ENCODE measurements at places on chromosomes 2 and 18. TPM values are rescaled to one million over a fixed set of nuclear protein-coding genes. Genes with fewer than 3 reads are reported as not detected.

DNA sequence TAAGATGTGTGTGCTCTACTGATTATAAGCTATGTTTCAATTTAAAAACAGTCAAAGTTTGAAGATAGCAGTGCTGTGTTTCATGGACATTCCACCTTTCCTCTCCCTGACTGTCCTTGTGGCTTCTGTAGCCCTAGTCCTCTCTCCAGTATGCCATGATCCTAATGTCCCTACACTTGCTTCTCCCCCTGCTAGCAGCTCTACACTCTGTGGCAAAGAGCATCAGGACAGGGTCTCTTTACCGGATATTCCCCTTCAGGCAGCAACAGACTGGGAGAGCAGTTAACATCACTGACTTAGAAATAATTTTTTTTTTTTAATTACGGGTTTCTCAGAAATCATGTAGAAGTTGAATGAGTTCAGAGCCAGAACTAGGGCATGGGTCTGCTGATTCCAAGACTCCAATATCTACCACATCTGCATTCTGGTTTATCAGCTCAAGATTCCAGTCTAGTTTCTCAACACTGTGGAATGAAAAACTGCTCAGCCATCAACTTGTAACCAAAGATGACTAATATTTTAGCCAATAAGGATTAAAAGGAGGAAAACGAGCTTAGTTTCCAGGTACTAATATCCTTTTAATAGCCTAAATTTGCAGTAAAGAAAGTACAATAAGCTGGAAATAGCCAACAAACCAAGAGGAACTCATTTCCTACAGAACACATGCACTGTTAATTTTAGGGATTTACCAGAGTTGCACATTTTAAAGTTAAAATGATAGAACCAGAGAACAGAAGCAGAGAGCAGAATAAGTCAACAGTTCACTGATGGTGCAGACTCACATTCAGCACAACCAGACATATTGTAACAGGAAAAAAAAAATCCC lies 45.2 kb downstream of the TMEM131 start:
- no peak for DNase-seq

Gene GRB14
- not detected for total RNA-seq

DNA sequence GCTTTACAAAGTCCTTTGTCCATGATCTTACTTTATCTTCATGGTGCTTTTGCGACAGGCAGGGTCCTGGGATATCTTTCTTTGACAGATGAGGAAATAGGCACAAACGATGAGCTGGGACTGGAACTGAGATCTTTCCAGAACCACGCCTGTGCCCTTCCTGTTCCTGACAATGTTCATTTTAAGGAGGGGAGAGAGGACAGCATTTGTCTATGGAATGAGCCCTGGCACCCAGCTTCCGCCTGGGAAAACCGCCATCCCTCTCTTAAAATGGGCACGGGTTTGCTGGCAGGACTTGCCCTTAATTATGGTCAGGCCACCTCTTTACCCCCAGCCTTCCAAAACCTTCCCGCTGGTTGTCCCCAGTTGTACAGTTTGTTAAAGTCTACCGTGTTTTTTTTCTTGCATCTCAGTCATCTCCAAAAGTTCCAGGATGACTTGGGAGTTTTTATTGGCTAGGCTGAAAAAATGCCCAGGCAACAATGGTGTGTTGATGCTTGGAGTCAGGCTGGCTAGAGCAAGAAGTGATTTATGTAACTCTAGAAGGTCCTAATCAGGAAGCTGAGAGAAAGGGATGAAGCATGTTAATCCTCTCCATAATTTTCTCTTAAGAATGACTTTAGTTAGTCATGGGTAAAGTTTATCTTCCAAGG lies 264.9 kb upstream of the EPAS1 start:
- no peak for DNase-seq

Gene COL4A4
- not detected for total RNA-seq

DNA sequence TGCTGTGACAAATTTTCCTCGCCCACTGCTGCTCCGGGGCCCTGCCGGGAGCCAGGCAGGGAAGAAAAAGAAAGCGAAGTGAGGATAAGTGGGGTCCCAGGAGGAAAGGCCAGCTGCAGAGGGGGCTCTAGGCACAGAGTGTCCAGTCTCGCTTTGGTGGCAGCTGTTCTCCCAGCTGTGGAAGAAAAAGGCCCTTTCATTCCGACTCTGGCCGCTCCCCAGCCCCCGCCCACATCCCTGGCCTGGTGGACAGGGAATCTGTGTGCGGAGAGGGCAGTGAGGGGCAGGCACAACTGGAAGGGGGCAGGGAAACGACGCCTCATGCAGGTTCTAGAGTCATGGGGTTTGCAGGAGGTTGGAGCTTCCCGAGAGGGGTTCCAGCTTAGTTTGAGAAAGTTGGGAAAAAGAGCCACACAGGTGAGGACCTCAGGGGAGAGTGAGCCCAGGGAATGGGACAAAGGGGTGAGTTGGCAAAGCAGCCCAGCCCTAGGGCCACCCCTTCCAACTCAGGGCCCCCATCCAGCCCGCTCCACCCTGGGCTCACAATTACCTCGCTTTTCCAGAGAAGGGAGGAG lies 1.8 kb downstream of the RTKN start:
- DNase-seq, result no peak

DNA sequence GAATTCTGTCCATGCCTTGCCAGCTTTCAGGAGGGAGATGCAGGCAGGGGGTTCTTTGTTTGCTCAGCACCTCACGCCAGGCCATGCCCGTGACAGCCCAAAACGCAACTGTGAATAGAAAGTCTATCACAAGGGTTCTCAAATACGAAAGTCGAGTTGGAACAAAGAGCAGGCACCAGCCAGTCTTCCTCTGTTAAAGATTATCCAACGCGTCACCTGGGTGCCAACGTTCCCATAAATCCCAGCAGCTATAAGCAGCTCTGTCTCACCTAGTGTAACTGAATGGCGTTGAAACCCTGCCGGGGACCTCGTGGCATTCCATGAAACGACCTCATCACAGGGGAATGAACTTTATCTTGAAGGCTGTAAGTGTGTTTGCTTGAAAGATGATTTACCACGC lies 84.8 kb upstream of the GATA6 start:
- DNase-seq, result no peak

GRCh38 chr2:108029496-108029895 lies 43.2 kb downstream of the SLC5A7 start:
- no peak for DNase-seq

- no peak for DNase-seq
Measured at GRCh38 chr2:63124218-63124617, 73.6 kb downstream of the OTX1 start.

Gene SERPINB2
- 1.7 TPM for total RNA-seq

Gene IFIH1
- total RNA-seq, result 16.8 TPM

Gene MBD5
- total RNA-seq, result 18.3 TPM

Gene HIBCH
- total RNA-seq, result 32.2 TPM

DNA sequence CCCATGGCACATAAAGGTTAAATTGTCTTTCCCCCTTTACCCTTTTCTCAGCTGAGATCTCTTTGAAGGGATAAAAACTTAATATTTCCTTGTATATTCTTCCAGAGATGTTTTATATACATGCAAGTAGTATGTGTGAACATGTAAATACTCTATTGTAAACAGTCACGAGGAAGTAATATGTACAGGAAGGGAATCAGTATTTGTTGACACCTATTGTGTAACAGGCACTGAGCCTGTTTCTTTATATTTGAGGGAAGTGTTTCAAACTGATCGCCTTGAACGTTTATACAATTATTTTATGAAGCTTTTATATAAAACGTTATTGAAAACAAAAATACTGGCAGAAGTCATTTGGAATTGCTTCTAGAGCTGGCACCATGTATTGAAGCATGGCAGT lies 13.2 kb downstream of the RALBP1 start:
- DNase-seq, result no peak

Gene FOSL2
- 47.3 TPM for total RNA-seq

Gene PPP1R1C
- total RNA-seq, result not detected

DNA sequence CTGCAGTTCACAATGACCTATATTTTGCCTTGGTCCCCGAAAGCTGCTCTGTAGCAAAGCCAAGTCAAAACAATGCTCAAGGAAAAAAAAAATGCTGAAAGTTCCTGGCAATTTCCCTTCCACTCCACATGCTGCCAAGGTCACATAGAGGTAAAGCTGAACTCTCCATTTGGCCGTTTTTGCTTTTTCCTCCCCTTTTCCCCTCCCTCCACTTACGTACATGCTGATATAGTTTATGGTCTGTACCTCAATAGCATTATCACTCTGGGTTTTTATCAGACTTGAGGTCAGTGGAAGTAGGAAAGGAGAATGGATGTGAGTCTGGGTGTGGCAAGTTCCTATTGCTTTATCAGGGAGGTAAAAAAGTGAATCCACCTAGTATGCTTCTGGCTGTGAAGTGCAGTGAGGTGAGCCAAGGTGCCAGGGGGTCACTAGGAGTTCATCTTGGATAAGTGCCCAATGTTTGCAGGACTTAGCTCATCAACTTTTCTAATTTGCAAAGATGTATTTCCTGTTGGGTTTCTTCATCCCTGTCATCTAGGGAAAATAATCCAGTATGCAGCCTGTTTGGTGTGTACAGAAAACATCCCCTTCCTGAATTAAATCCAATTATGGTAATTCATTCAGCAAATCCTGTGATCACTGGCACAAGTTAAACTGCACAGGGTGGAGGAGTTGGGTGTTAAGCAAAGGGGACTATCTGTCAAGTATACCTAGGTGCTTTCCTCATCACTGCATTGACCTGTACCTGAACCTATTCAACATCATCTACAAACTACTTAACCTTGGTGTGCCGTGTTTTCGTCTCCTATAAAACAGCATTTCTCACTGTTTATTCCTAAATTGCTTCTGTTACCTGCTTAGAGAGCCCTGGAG lies 124.3 kb upstream of the CYP26B1 start:
- no peak for DNase-seq

DNA sequence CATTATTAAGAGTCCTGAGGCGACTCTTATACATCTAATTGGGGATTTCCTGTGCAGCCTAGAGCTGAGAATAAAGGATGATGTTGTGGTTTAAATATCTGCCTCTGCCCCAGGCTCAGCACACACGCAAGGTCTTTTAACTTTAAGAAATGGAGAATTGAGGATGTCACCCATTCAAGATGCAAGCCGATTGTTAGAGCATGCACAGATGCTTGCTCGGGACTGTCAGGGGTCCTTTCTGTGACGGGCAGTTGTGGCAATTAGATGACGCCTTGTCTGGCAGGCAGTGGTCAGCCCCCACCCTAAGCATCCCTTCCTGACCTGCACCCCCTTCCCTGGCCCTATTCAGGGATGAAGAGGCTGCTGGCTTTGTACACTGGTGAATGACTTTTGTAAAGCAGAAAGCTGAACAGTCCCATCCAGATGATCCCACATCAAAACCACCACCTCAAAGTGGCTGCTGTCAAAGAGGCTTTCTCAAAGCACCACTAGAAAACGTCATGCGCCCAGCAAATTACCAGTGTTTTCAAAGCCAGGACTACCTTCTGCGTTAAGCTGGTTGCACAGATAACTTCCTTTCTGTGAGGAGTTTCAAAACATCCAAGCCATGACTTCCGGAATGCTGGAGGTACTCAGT lies 23.7 kb downstream of the FAM178B start:
- DNase-seq, result peak; percentile 92

DNA sequence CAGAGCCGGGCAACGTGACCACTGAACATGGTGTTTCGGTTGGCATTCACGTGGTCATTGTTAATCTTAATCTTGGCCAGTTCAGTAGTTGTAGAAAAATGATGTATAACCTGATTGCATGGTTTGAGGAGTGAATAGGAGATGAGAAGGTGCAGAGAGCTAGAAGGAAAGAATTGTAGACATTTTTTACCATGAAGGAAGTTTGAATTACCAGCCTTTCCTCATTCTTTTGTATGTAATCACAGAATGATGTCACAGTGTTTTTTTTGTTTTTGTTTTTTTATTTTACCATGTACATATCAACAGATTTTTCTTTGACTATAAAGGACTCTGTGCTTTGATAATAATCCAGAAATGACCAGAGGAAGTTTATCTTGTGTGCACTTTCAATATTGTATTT lies 126.3 kb downstream of the LTBP1 start:
- no peak for DNase-seq

GRCh38 chr2:54570925-54571694 lies 115.0 kb downstream of the SPTBN1 start:
- DNase-seq, result peak; percentile 73

DNA sequence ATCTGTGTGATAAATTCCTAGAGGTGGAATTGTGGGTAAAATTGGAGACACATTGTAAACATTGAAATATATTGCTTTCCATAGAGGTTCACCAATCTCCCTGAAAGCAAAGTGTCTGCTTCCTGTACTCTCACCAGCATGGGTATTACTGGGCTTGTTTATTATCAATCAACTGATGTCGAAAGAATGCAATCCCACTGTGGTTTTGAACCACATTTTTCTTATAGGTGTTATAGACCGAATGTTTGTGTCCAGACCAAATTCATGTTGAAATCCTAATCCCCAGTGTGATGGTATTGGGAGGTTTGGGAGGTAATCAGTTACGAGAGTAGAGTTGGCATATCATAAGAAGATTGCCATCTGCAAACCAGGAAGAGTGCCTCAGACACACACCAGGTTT lies 1212.4 kb downstream of the LRP1B start:
- no peak for DNase-seq

DNA sequence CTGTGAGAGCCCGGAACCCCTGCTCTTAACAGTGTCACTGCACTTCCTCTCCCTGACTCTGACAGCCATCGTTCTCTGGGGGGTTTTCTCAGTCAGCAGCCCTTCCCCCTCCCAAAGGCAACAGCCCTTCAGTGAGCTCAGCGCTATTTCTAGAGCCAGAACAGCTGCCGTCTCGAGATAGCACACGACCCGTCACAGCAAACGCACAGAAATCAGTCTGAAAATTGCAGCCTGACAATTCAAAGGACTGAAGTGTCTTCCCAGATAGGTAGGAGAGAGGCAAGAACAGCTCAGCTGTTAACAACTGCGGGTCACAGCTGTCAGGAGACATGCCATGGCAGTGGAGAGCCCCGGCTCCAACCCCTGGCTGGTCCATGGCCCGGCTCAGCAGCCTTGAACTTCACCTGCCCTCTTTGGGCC lies 45.4 kb downstream of the ST8SIA5 start:
- DNase-seq, result no peak

DNA sequence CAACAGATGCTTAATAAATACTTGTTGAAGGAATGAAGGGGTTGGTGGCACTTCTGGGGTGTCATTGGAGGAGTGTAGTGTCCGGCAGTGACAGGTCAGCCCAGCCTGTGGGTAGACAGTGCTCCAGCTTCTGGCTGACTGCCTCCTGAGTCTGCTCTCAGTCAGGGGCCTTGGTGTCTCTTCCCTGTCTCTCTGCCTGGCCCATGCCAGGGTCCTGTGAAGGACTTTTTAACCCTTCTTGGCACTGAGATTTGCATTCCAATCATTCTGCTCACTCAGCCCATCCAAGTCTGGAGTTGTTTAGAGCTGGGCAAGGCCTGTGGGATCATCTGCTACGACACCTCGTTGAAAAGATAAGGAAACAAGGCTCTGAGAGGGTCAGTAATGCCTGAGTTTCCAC lies 1.4 kb upstream of the KCNK3 start:
- no peak for DNase-seq

GRCh38 chr2:14533131-14533757 lies 99.3 kb upstream of the LRATD1 start:
- DNase-seq, result no peak

Gene SGPP2
- total RNA-seq, result 6.5 TPM

Gene PLGLB2
- 0.59 TPM for total RNA-seq

GRCh38 chr2:196182439-196183171 lies 11.2 kb upstream of the STK17B start:
- no peak for DNase-seq
